Hair follicle dermal papilla cell (primary cell): ENCODE measurements at places on chromosomes 3 and 15. TPM values are rescaled to one million over a fixed set of nuclear protein-coding genes. Genes with fewer than 3 reads are reported as not detected.

RYR3 gene
- total RNA-seq = under 0.01 TPM in 2 replicates

HIGD2B gene
- not detected in 2 replicates for total RNA-seq

SSUH2 gene
- total RNA-seq = 0.16 TPM in 1 of 2 replicates, not detected in the other

FOXB1 gene
- total RNA-seq = not detected in 2 replicates

CHRM5 gene
- under 0.01 TPM in 1 of 2 replicates, not detected in the other for total RNA-seq

NGRN gene
- 72.7 and 73.5 TPM in 2 replicates for total RNA-seq

PTX3 gene
- 496 and 515 TPM in 2 replicates for total RNA-seq

FAM43A gene
- 9.5 and 12.0 TPM in 2 replicates for total RNA-seq

BSN gene
- total RNA-seq = under 0.01 and 0.16 TPM in 2 replicates

GP9 gene
- not detected in 2 replicates for total RNA-seq

ACP3 gene
- total RNA-seq = under 0.01 TPM in 2 replicates

SLC6A20 gene
- total RNA-seq = not detected in 2 replicates

C3orf20 gene
- total RNA-seq = under 0.01 TPM in 1 of 2 replicates, not detected in the other

PRSS50 gene
- not detected in 2 replicates for total RNA-seq

STAC gene
- total RNA-seq = 14.3 and 22.9 TPM in 2 replicates

VIPR1 gene
- total RNA-seq = 0.24 and 0.32 TPM in 2 replicates

CACNA2D2 gene
- total RNA-seq = 0.12 TPM in 1 of 2 replicates, not detected in the other

CLN6 gene
- total RNA-seq = 16.9 and 20.1 TPM in 2 replicates

FBXW12 gene
- 0.12 and 0.32 TPM in 2 replicates for total RNA-seq

GUCA1C gene
- total RNA-seq = not detected in 2 replicates

OTOL1 gene
- not detected in 2 replicates for total RNA-seq

CNTN4 gene
- 0.73 and 19.8 TPM in 2 replicates for total RNA-seq

DUOXA2 gene
- not detected in 2 replicates for total RNA-seq

EPB42 gene
- total RNA-seq = not detected in 2 replicates

ABHD6 gene
- total RNA-seq = 8.8 and 8.9 TPM in 2 replicates

IMPG2 gene
- total RNA-seq = 0.65 and 0.73 TPM in 2 replicates

MYL3 gene
- total RNA-seq = 2.3 and 9.2 TPM in 2 replicates

THOC7 gene
- 20.8 and 25.0 TPM in 2 replicates for total RNA-seq

KBTBD12 gene
- total RNA-seq = not detected in 2 replicates

CCR2 gene
- not detected in 2 replicates for total RNA-seq

CCDC174 gene
- total RNA-seq = 15.5 and 16.2 TPM in 2 replicates

RPLP1 gene
- total RNA-seq = 80.0 and 81.0 TPM in 2 replicates

TM6SF1 gene
- 0.16 TPM in 1 of 2 replicates, not detected in the other for total RNA-seq

FAM98B gene
- 6.6 and 11.7 TPM in 2 replicates for total RNA-seq

KLF15 gene
- total RNA-seq = 0.49 and 1.1 TPM in 2 replicates

SLC35A5 gene
- 24.2 and 48.7 TPM in 2 replicates for total RNA-seq

SLC22A14 gene
- 0.16 and 0.49 TPM in 2 replicates for total RNA-seq

CADM2 gene
- total RNA-seq = under 0.01 and 0.12 TPM in 2 replicates
